Breast epithelium (tissue), 4 donors: ENCODE measurements at places on chromosomes 4 and X. TPM values are rescaled to one million over a fixed set of nuclear protein-coding genes. Genes with fewer than 3 reads are reported as not detected.

- no peak for DNase-seq
These were observed 311.7 kb upstream of the CTSO start for GRCh38 chr4:156265407-156265806.

ZFP92 gene
- total RNA-seq = 1.6 TPM

DNA sequence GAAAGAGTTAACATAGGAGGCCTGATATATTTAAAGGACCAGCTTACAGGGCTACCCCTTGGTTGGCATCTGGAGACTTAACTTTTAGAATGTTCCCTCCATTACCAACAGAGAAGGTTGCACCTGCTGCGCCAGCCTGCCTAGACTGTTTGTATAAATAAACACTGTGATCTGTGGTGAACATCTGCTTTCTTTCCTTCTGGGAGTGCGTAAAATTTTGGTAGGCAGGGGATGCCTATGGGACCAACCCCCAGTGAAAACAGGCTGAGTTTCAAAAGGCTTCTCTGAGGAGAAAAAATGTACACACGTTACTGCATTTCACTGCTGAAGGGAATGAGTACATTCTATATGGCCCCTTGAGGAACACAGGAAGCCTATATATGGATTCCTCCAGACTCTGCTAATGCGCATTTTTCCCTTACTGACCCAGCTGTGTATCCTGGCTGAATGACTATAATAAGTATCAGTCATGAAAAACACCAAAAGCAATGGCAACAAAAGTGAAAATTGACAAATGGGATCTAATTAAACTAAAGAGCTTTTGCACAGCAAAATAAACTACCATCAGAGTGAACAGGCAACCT is 13.8 kb downstream of the CENPC start:
- no peak for DNase-seq

DNA sequence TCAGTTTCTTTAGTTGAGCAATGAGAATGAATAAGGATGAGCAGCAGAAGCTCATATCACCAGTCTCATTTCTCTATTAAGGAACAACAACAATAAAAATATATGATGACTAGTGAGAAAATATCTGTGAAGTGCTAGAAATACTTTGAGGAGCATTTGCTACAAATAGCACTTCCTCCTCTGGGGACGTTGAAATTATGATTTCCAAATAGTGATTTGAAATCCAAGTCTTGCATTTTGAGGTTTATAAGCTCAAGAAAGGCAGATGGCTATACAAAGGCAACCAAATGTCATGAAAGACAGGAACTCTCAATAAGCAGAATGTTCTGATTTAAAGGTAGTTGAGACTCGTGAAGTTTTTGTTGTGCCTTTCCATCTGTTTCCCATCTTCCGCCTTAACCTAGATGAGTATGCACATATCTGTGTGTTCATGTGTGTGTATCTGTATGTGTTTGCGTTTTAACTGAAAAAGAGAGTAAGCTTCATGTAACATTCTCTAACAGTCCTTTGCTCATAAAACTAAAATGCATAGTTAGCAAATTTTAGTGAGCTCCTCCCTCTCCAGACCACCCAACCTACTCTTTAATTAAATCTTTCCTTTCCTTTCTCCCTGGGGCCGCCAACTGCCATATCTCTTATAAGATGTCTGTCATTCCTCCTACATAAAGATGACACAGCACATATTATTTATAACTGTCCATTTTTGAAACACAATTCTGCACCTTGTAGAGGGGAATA is 222.6 kb upstream of the RASGEF1B start:
- no peak for DNase-seq

FGF5 gene
- total RNA-seq = not detected

SYP gene
- 2.7 TPM for total RNA-seq

- DNase-seq = no peak
These were observed 54.5 kb upstream of the ATXN3L start for GRCh38 chrX:13374364-13374763.

GRCh38 chrX:19746919-19747651 is 140.3 kb downstream of the SH3KBP1 start:
- DNase-seq = no peak

DNA sequence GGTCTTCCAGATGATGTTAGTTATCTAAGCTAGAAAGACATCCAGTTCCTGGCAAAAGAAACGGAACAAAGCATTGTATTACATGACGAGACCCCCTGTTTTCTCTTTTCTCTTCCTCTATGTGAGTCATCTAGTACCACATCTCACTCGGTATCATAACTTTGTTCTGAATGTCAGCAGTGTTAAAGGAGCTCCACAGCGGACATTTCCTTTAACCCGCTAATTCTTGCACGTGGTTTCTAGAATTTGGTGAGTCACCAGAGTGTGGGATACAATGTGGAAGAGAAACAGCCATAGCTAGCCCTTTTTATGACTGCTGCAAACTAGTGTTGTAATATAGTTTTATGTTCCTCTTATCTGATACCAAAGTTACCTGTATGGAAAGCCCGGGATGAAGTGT is 243.7 kb downstream of the TENM3 start:
- DNase-seq = no peak

BEX5 gene
- total RNA-seq = 5.3 TPM

DNA sequence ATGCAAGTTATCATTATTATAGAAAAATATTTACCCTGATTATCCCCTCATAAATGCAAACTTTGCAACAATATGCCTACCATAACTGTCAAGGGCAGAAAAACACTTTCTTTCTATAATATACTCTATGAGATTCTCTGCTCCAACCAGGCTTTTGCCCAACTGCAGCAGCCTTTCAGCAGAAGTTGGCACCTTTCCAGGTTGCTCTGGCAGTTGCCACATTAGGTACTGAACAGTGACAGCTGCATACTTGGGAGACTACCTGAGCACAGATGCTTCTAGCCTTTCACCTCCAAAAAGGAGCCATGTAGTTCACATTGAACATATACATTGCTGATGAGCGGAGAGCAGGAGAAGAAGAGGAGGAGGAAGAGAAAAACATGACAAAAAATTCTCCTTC is 69.5 kb upstream of the BRWD3 start:
- DNase-seq = no peak

GRCh38 chr4:38868059-38868960 is 704 bp downstream of the FAM114A1 start:
- DNase-seq = peak; percentile 39

DNA sequence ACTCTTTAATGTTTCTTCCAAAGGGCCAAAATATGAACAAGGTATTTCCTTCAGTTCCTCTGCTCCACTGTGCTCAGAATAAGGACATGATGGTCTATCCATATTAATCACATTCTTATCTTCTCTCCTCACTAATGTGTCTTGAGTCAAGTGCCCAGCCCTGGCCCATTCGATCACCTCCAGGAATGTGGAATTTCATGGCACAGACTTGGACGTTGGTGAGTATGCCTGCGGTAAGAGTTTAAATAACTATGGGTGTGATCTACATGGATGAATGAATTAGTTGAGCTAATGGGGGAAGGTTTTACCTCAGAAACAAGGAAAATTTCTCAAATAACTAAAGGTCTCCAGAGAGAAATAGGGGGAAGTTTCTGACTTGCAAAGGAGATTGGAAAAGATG is 174.0 kb downstream of the NPFFR2 start:
- no peak for DNase-seq

DNA sequence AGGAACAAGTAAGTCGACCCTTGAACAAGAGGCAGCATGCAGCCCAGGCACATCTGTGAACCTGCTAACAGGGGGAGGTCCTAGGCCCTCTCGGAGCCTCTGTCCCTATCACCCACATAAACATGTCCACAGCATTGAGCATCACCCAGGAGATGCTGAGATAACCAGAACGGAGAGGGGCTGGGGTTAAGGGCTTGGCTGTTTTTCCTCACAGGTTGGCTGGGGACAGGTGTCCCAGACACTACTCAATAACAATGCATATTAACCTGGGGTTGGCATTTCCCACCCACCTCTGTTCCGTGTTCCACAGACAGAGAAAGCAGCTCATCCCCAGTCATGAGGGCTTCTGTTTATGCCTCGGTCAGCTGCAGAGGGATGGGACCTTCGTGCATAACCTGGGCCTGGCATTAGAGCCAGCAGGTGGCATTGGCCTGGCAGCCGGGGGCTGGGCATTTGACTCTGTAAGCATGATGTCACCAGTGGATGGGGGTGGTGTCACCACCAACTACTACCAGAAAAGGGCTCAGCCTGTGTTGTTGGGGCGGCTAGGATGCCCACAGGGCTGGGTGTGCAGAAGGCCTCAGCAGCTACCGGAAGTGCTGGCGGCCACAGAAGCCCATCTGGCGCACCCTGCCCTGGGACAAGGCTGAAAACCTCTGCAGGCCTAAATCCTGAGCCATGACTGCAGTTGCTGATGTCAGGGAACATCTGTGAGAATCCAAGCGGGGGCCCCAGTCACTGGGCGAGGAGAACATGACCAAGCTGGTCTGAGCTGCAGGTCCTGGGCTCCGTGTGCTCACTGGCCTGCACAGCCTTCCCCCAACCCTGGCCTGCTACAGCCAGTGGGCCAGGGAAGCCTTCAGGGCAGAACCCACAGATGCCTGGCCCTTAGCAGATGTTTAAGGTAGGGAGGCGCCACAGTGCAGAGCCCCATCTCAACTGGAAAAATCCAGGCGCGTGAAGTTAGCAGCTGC is 351.4 kb downstream of the NR3C2 start:
- no peak for DNase-seq

DNA sequence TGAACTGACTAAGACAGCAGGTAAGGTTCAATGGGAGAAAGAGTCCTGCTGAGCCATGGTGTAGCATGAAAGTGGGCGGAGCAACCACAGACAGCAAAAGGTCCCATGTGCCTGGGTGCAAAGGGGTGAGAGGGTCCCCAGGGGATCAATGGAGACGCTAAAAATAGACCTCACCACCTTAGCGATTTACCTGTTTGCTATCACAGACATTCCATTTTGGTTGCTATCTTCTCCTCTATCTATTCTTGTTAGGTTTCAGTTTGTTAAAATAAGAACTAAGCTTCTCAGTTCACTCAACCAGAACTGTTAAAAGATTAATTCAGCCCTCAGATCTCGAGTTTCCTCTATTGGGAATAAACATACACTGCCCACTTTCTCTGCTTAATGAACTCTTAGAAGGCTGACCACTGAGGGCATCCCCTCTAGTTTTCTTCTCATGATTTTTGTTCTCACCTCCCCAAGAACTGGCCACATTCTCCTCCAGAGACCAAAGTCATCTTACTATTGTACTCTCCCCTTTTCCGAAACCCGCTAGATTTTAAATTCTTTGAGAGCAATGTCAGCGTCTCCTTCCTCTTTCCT is 136.7 kb downstream of the PARM1 start:
- no peak for DNase-seq

DNA sequence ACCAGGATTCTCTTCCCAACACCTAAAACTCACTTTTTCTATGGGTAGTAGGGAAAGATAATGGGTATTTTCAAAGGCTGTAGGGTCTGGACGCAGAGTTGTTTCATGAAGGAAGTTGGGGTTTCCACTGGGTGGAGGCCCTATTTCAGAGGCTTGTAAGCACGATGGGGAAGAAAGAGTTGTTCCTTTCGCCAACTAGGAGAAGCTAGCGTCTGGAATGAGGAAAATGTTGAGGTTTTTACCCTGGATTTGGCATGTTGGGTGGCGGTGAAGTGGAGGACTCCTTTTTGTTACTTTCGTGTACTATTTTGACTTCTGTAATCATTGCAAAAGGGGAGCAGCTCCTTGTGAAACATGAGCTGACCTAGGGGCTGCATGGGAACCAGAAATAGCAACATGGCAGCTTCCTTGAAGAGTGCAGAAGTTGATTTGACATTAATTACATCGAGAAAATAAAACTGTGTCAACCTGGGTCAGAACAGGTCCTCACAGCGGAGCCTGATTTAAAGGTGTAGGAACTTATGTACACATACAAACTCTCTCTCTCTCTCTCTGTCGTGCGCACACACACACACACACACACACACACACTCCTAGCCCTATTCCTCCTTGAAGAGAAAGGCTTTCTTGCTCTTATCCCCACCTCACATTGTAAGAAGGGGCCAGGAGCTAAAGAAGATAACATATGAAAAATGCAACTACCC is 19.1 kb downstream of the VSIG4 start:
- no peak for DNase-seq

UGT2B17 gene
- not detected for total RNA-seq

GRCh38 chrX:97938706-97939105 is 1055.0 kb downstream of the RPA4 start:
- DNase-seq = no peak

DNA sequence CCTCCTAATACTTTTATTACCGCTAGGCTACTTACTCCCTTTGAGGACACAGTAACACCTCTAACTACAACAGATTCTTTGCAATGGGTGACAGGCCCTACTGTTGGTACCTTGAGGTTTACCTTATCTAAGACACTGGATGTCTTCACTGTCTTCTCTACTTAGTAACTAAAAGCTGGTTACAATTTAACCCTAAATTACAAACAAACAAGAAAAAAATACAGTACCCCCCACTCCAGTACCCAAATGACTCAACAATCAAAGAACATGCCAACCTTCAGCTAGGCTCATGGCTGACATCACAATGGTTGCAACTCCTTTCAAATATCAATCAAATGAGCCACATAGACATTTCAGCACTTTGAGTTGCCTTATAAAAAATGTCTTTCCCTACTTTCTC is 198.0 kb downstream of the GUCY2F start:
- DNase-seq = no peak

IBSP gene
- not detected for total RNA-seq

ERCC6L gene
- 0.33 TPM for total RNA-seq

DNA sequence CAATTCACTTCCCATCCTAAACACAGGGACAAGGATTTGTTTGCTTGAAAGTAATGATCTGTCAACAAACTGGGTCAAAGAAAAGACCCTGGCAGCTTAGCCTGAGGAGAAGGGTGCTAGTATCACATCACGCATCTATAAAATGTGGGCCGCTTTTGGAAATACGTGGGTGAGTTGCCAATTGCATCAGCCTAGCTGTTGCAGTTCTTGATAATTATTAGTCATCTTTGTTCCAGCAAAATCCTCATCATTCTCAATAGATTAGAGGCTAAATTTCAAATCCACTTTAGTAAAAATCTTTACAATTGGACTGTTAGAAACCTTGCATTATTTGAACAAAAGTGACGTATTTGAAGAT is 33.6 kb upstream of the TAPT1 start:
- DNase-seq = no peak

CNGA1 gene
- total RNA-seq = 1.9 TPM

DNA sequence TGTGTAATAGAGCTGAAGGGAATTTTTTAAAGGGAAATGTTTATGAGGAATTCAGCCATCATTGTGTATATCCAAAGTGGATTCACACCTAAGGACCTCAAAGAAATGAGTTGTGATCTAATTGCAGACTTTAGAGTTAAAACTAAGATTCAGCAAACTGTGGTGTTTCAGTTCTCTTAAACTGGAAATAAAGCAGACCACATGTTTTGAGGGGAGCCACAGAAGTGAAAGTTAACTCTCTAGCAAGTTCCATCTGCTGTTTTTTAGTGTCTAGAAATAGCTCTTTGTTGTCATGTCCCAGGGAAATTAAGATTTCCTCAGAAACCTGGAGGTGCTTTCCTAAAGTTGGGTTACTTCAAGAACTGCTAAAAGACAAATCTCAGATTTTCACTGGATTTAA is 97.3 kb upstream of the DDX3X start:
- DNase-seq = no peak

ZNF732 gene
- total RNA-seq = 1.2 TPM

LINC00632 gene
- total RNA-seq = 616 TPM

DNA sequence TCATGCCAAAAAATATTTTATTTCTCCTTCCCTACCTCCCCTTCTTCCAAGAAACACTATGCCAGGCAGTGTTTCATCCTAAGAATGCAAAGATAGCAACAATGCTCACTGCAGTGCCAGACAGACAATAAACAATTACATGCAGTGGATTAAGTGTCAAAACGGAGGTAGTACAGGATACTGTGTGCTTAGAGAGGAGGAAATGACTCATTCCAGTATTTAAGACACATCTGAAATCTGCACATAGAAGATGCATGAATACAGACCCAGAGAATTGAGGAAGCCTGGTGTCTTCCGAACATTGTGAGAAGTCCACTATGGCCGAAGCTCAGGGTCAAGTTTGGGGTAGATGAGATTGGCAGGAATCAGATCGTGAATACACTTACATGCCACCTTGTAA is 326.4 kb downstream of the PPP3CA start:
- no peak for DNase-seq
